ENCODE measurements at places on chromosomes 5 and 9.
A peak's percentile ranks its signal among the peaks of the same experiment; 100 is the strongest.

- DNase-seq = no peak
Observed at GRCh38 chr5:177432839-177433657, 6.6 kb downstream of the GRK6 start.

- no peak for DNase-seq
Observed at GRCh38 chr9:126411225-126411947, 84.8 kb downstream of the MVB12B start.

- DNase-seq = no peak
Observed at GRCh38 chr5:81180780-81181460, 52.2 kb upstream of the CKMT2 start.

DNA sequence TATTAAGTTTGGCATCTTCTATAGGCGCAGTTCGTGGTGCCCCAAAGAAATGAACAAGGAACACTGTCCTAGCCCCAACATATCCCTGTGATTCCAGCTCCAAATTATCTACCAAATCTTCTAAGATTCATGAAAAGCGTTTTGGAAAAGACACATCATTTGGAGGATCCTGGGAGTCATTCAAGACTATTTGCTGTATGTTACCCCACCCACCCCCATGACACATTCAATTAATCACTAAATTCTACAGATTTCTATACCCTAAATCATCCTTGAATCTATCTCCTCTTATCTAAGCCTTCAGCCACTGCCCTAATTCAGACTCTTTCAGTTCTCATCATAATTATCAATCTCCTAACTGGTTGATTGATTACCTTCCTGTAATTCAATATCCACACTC lies 5.5 kb upstream of the RUSC2 start:
- no peak for DNase-seq

DNA sequence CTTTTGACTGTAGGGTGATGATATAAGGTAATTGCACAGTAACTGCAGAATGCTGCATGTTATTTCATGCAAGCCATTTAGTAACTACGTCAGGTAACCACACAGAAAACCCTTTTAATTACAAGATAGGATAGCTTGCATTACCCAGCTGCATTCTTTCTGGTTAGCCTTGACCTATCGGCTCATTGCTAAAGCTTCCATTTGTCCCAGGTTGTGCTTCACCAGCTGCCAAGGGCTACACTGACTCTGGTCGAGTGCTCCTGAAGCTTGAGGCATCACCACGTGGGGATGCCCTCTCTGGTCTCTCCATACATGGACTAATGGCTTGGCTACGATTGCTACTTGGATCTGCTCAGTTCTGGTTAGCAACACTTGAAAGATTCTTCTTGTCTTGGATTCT lies 81.1 kb upstream of the SLC12A2 start:
- DNase-seq = no peak

DNA sequence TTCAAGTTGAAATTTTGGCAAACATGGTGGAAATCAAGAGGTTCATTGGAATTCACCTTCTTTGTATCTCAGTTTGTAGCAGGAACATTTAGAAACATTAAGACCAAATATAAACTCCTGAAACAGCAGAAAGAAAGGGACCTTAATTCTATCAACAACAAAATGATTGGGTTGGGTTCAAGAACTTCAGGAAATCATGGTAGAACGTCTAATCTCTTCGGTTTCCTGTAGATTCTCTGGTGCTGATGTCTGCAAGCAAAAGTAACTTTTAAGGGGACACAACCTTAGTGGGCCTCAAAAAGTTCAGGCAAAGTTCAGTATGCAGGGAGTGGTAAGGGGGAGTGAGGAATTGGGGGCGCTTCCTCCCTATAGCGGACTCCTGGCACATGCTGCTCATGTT lies 3.4 kb downstream of the IL33 start:
- DNase-seq = no peak

GRCh38 chr5:2899311-2899710 lies 147.8 kb upstream of the IRX2 start:
- no peak for DNase-seq

- no peak for DNase-seq
Observed at GRCh38 chr5:170115925-170116324, 10.2 kb downstream of the FOXI1 start.

- DNase-seq = peak; percentile 70
Observed at GRCh38 chr5:124655921-124656511, 90.4 kb downstream of the ZNF608 start.

DNA sequence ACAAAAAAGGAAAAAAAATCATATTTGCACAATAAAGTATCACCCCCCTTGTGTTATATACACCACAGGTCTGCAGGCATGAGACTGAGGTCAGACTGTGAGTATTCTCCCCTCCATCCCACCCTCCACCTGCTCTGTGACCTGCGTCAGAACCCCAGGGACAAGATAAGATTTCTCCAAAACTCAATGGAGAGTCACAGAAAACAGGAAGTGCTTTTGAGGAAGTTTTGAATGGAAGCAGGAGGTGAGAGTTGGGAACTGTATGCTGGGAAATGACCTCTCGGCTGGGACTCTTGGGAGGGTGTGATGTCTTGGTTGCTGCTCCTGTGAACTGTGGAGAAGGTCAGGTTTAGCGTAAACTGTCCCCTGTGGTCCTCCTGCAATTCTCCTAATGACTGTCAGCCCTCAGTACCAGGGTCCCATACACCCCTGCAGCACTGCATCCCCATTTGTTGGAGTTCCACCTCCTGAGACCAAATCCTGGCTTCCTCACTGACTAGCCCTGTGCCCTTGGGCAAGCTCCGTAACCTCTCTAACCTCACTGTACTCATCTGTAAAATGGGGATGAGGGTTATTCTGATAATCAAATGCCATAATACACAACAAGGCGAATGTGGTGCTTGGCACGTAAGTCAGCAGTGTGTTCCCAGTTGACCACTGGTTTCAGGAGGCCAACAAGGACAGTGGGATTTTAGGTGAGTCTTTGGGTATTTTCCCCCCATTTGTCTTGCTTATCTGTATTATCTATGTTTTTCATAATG lies 6.9 kb upstream of the CTSL start:
- DNase-seq = no peak

GRCh38 chr9:135216236-135216635 lies 128.8 kb downstream of the OLFM1 start:
- peak; percentile 24 for DNase-seq
